Lung microvascular endothelial cell (primary cell): ENCODE measurements at places on chromosomes 16 and 17. TPM values are rescaled to one million over a fixed set of nuclear protein-coding genes. Genes with fewer than 3 reads are reported as not detected.

Gene DYNLL2
- total RNA-seq, result 8.5 and 14.7 TPM in 2 replicates

Gene NME1
- 87.7 and 133 TPM in 2 replicates for total RNA-seq

Gene C17orf78
- total RNA-seq, result not detected in 2 replicates

Gene HS3ST4
- not detected in 2 replicates for total RNA-seq

Gene C1QTNF8
- total RNA-seq, result not detected in 2 replicates
